ENCODE measurements at places on chromosomes 6 and 20.

GRCh38 chr6:3139090-3139903, 18.0 kb downstream of the TUBB2A start:
- DNase-seq, result no peak

- no peak for DNase-seq
Observed at GRCh38 chr6:73024598-73024997, 200.7 kb downstream of the KHDC1L start.

DNA sequence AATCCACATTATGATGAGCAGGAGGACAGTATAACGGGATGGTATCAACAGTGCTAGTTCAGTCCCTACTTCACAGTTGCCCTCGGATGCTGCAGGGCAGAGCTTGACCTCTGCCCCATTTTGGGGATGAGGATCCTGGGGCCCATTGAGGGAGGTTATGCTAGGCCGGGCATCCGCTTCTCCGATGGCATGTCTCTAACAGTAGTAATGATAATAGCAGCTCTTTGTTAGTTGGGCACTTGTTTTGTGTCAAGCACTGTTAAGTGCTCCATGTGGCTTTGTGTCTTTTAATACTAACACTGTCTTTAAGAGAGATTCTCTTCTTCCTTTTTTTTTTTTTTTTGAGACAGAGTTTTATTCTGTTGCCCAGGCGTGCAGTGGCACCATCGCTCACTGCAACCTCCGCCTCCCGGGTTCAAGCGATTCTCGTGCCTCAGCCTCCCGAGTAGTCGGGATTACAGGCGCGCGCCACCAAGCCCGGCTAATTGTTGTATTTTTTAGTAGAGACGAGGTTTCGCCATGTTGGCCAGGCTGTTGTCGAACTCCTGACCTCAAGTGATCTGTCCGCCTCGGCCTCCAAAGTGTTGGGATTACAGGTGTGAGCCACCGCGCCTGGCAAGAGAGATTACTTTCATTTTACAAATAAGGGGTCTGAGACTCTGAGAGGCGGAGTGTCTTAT, 1.1 kb downstream of the MAPRE1 start:
- no peak for DNase-seq

- DNase-seq, result no peak
Observed at GRCh38 chr6:21666201-21666691, 72.7 kb downstream of the SOX4 start.

DNA sequence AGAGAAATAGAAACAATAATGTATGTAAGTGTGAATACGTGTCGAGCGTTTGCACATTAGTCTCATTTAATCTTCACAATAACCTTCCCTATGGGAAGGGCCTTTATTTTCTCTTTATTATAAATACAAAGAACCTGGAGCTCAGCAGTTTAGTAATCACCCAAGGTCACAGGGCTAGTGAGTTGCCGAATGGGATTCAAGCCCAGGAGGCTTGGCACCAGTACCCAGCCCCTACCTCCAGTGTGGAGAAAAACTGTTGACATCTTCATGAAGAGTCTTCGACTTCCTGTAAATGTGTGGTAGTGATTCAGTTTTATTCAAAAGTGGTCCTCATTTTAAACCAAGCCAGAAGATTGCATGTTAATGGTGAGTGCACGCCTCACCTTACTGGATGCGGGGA, 162.8 kb downstream of the SCML4 start:
- no peak for DNase-seq
